Renal cortex interstitium (tissue), 15 donors: ENCODE measurements at places on chromosomes 3 and 15. TPM values are rescaled to one million over a fixed set of nuclear protein-coding genes. Genes with fewer than 3 reads are reported as not detected.

GRCh38 chr3:61814674-61815073 is 253.3 kb downstream of the PTPRG start:
- DNase-seq = no peak

DNA sequence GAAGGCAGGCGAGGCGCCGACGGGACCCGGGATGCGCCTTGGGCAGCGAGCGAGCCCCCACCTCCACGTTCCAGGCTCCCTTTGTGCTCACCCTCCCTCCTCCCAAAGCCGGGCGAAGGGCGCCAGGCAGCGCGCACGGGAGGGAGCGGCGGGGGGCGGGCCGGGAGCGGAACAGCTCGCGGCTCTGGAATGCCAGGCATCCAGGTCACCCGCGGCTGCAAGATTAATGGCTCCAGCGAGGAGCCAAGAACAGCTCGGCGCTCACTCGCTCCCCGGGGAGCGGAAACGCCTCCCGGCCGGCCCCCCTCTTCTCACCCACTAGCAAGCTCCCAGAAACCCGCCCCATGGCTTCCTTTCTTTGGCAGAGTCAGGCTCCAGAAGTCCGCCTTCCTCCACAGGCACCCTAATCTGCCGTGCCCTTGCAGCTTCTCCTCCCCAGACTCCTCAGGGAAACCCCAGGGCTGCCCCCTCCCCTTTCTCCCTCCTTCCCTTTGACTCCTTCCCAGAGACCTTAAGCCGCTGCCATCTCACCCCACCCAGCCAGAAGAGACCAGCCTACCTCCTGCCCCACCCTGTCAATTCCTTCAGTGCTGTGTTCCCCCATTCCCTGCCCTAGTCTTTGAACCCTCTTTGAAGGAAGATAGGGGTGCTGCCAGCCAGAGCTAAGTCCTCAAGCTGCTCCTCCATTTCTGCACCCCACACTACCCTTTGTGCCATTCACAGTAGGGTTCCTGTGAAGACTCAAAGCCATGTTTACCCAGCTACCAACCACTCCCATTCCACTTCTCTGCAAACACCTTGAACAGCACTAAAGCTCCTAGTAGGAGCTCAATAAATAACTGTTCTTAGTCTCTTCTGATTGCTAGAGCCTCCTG is 9.9 kb downstream of the AMOTL2 start:
- DNase-seq = peak; percentile 96

GRCh38 chr3:8555725-8556472 is 54.3 kb downstream of the LMCD1 start:
- DNase-seq = peak; percentile 48

GRCh38 chr3:13091898-13092611 is 18.8 kb upstream of the IQSEC1 start:
- peak; percentile 50 for DNase-seq

- no peak for DNase-seq
Measured at GRCh38 chr15:82642656-82643055, 4.5 kb downstream of the CPEB1 start.

- no peak for DNase-seq
Measured at GRCh38 chr3:18207226-18207625, 217.9 kb downstream of the SATB1 start.

MED12L gene
- polyA plus RNA-seq = 2.6 TPM

DNA sequence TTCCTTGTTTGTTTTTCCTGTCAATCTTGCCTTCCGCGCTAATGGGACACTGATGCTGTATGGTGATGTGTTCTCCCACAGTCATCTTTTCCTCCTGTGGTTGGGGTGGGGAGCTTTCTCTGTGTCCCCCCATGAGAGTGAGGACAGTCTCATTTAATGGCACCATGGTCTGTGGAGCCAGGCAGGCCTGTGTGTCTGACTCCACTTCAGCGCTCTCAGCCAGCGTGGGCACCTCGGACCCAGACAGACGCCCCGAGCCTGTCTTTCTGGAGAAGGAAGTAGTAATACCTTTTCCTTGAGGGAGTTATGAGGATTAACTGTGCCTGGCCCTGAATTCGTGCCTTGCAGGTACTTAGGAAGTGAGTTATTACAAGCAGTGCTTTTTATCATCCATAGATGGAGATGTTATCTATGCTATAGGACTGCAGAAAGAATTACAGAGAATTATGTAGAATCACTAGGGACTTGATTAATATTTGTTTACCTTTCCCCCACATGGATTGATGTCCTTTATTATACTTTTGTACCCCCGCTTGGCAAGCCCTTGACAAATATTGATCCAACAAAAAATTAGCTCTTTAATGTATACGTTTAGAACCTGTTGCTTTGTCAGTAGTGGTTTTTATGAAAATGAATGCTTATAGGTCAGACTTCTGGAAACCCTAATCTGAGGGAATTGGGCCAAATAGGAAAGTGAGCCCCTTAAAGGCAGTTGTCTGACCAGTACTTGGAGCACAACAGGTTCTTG is 152.4 kb downstream of the PGPEP1L start:
- DNase-seq = no peak

- no peak for DNase-seq
Measured at GRCh38 chr3:23330568-23330967, 127.4 kb downstream of the UBE2E2 start.

DNA sequence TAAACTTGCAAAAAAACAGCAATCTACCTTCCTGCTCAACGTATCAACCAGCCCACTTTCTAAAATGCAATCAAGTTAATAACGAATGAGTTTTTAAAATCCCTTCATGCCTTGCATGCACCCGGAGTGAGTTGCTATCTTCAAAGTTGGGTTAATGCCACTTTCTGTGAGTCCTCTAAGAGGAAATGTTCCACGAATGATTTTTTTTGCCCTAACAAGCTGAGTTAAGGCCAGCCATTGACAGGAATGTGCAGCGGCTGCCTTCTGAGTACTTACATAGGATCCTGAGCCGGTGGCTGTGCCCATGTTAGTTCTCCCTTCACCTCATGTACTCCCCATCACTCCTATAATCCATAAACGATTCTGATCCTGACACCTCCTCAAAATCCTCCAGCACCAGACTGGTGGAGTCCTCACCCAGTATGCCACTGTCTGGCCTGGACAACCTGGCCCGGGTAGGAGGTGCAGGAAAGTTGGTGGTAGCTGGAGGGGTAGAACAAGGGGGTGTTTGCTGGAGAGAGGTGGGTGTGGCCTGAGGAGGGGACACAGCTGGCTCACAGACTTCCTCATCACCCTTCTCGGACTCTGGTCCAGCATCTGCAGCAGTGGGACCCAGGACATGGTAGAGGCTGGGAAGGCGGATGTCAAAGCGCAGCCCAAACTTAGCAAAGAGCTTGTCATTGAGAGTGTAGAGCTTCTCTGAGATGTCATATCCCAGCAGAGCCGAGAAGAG is 12.4 kb downstream of the POPDC2 start:
- no peak for DNase-seq
